ENCODE measurements at places on chromosomes 12 and 14.

DNA sequence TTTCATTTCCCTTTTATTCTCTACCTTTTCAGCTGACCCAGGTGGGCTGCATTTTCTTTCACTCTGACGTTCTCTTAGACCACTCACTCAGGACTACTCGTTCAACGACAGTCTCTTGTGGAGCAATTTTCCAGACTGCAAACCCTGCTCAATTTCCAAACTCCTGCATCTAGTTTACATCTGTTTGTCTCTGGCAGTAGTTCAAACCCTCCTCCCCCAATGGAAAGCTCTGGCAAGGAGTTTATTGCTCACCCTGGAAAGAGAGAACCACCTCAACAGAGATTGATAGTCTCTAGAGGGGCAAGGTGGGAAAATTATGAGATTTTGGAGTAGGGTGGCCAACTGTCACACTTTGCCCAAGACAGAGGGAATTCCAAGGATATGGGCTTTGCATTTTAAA, 130.2 kb downstream of the TSHR start:
- no peak for DNase-seq

- DNase-seq, result no peak
Observed at GRCh38 chr12:2170376-2170775, 117.6 kb downstream of the CACNA1C start.

- DNase-seq, result no peak
Observed at GRCh38 chr14:68520637-68521556, 272.0 kb downstream of the ZFP36L1 start.

GRCh38 chr12:4157122-4157521, 116.4 kb upstream of the CCND2 start:
- DNase-seq, result no peak

DNA sequence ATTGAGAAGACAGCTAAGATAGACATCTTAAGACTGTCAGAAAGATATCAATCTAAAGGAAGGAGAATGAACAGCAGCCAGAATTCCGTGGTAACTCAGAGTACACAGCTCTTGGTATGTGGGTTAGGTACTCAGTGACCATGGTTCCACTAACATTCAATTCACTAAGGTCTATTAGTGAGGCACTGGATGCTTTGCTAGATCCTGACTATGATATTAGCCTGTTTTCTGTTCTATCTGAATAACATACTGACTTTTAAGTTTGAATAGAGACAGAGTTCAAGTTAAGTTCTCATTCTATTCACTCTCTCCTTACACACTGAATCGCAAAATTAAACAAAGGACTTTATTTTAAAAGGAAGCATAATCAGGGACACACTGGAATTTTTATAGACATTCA, 106.4 kb downstream of the PRKD1 start:
- no peak for DNase-seq

GRCh38 chr12:40769846-40770245, 77.6 kb downstream of the CNTN1 start:
- DNase-seq, result no peak

Data from GM13977 (cell line).